ENCODE measurements at places on chromosomes 12 and 14.

DNA sequence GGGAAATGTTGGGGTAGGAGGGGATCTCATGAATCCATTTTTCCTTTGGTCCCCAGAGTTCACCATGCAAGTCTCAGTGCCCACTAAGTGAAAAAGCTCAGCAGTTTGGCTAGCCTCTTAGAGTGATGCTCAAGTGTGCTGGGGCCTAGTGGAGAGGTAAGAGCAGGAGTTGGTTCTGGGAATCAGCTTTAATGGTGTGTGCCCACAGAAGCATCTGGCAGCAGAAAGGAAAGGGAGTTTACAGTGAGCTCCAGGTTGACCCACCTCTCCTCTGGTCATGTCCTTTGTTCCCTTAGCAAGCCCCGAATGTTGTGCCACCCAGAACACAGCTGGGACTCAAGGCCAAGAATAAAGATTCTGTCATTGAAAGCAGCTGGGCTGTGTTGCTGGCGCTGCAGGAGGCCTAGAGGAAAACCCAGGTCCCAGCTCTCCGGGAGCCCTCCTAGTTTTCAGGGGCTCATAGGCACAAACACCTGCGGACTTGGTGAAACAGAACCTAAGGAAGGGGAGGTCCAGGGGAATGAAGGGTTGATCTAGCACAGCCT is 320.8 kb downstream of the ZFP36L1 start:
- DNase-seq: no peak

DNA sequence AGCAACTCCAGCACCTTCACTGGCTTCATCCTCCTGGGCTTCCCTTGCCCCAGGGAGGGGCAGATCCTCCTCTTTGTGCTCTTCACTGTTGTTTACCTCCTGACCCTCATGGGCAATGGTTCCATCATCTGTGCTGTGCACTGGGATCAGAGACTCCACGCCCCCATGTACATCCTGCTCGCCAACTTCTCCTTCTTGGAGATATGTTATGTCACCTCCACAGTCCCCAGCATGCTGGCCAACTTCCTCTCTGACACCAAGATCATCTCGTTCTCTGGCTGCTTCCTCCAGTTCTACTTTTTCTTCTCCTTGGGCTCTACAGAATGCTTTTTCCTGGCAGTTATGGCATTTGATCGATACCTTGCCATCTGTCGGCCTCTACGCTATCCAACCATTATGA is 6.8 kb downstream of the OR11G2 start:
- DNase-seq: no peak

- no peak for DNase-seq
Observed at GRCh38 chr14:72663956-72664650, 229.8 kb downstream of the DPF3 start.

DNA sequence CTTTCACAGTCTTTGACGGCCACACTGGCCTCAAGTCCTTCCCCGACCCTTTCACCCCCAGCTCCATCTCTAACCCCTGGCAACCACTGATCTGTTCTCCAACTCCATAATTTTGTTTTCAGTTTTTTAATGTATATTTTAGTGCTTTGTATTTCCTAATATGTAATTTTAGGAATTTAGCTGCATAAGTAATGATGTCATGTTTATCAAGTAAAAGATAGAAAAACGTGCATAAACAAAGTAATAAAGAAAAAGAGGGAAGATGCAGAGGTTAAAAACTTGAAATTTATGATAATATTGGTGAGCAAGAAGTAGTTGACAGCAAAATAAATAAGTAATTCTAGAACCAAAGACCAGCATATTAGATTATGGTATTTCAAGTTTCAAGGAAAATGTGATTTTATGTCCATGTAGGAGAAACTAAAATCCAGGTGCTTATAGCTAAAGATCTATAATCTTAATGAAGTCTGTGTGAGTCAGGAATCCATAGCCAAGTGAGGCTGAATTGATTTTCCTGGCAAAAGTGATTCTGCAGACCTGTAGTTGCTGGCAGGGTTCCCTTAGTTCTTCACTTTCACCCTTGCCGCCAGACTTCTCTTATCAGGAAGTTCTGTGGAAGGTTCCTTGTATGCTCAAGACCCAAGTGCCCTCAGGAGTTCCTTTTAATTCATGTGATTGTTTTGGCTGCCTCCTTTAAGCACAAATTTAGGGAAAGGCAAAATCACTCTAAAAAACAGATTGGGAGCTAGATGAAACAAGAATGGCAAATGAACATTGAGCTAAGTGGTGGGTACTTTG is 24.4 kb downstream of the FBXW8 start:
- no peak for DNase-seq

DNA sequence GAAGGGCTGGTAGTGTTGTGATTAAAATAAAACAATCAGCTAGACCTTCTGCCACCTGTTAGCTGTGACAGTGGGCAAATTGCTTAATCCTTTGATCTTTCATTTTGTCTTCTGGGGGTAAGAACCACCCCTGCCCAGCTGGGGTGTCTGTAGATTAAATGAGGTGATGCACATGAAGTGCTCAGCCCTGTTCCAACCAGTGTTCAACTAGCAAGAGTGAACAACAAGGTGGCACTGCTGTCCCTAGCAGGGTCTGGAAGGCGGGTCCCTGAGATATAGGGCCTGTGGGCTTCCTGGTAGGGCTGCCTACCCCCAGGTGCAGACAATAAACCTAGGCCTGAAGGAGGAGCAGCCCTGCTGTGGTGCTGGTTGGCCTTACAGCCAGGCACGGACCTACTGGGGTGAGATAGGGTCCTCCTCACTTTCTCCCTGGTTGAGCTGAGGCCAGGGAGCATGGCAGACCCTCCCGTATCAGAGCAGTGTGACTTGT is 60.6 kb downstream of the ARL6IP4 start:
- DNase-seq: no peak

DNA sequence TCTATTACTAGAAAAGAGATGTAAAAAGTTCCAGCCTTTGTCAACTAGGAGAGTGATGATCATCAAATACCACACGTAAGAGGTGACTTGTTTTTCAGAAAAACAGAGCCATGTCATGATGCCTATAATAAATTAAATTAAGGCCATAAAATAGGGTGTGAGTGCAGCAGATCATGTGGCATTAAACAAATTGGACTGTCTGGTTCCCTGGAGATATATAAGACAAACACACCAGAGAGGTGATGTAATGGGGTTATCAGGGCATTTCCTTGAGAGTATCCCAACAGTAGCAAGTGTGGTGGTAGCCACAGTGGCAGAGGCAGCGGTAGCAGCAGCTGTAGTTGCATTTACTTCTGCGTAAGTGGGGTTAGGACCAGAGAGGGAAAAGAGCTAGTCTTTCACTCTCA is 14.6 kb upstream of the GALNT6 start:
- no peak for DNase-seq

- no peak for DNase-seq
Observed at GRCh38 chr12:42196723-42197603, 41.1 kb downstream of the YAF2 start.

DNA sequence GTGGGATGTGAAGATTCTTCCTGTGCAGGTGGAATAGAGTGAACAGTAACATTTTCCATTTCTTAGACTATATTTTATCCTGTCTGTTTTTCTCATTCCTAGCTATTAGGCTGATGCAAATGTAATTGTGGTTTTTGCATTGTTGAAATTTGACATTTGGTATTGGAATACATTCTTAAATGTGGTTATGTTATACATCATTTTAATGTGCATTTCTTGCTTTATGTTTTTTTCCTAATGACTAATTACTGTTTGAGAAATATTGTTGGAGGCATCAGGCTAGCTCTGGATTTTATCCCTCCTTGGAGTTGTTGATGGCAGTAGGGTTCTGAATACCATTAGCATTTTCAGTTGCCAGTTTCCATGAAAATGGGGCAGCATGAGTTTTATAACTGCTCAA is 75.9 kb upstream of the GNG2 start:
- DNase-seq: no peak

GRCh38 chr14:34678306-34678705 is 36.1 kb downstream of the CFL2 start:
- no peak for DNase-seq

DNA sequence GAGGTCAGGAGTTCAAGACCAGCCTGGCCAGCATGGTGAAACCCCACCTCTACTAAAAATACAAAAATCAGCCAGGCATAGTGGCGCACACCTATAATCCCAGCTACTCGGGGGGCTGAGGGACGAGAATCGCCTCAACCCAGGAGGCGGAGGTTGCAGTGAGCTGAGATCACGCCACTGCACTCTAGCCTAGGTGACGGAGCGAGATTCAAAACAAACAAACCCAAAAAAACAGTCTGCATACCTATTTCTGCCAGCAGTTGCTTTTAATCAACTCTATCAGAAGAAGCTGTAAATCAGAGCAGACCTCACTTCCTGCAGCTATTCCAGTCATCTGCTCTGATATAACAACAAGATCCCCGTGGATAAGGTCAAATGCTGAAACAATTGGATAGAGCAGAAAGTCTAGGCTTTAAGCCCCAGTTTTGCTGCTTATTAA is 50.5 kb downstream of the LIMA1 start:
- no peak for DNase-seq

DNA sequence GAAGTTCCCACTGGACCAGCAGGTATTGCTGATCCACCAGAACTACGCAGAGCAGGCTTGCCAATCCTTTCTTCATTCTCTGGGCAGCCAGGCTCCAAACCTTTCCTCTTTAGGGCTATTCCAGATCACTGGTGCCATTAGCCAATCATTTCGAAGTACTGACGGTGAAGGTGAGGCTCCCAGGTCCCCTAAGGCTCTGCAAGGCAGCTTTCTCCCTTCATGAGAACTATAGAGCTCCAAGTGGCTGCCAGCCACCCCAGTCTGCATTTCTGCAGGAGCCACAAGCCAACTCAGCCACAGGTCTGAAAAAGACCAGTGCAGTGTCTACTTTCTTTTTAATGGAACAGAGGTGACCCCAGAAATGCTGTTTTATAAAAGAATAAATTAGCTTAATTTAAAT is 48.7 kb downstream of the RAB35 start:
- no peak for DNase-seq

Data from GM04504 (cell line).